ENCODE measurements at places on chromosomes 6 and 20. TPM values are rescaled to one million over a fixed set of nuclear protein-coding genes. Genes with fewer than 3 reads are reported as not detected.

Gene BEND6
- total RNA-seq, result not detected

Gene COX7A2
- 495 TPM for total RNA-seq

Gene ACAT2
- total RNA-seq, result 84.2 TPM

Gene EFCAB8
- 0.39 TPM for total RNA-seq

Gene NOX3
- total RNA-seq, result not detected

Gene PACSIN1
- total RNA-seq, result not detected

Gene HNF4A
- not detected for total RNA-seq

Gene SPTLC3
- 0.18 TPM for total RNA-seq

Gene BCAS1
- total RNA-seq, result not detected

Gene HAO1
- not detected for total RNA-seq

Gene GTF2H4
- 71.3 TPM for total RNA-seq

Gene BPIFA3
- not detected for total RNA-seq

Gene RPS18
- 2,946 TPM for total RNA-seq

Gene HRH3
- total RNA-seq, result not detected

Gene ADGRB3
- total RNA-seq, result not detected

Gene ESF1
- total RNA-seq, result 30.3 TPM

Gene CAP2
- not detected for total RNA-seq

Gene VSX1
- total RNA-seq, result not detected

Gene ZBP1
- 0.15 TPM for total RNA-seq

Gene ADA
- total RNA-seq, result 45.1 TPM

Gene CBLN4
- not detected for total RNA-seq

Gene XKR7
- total RNA-seq, result not detected

Gene HLA-DQB1
- total RNA-seq, result 4.7 TPM

Gene ULBP2
- total RNA-seq, result 0.65 TPM

Gene CST7
- total RNA-seq, result 127 TPM

Gene PHACTR3
- not detected for total RNA-seq

Gene RIMS4
- not detected for total RNA-seq

Gene KLC4
- 12.7 TPM for total RNA-seq

Gene TINAG
- not detected for total RNA-seq

Gene F13A1
- total RNA-seq, result not detected

Gene AK9
- total RNA-seq, result 3.8 TPM
